Stimulated activated CD4-positive, alpha-beta T cell treated with anti-CD3 and anti-CD28 coated beads, Interleukin-4, amount 100 ng/mL, for 1 hour (primary cell): ENCODE measurements at places on chromosomes 2 and 18.

DNA sequence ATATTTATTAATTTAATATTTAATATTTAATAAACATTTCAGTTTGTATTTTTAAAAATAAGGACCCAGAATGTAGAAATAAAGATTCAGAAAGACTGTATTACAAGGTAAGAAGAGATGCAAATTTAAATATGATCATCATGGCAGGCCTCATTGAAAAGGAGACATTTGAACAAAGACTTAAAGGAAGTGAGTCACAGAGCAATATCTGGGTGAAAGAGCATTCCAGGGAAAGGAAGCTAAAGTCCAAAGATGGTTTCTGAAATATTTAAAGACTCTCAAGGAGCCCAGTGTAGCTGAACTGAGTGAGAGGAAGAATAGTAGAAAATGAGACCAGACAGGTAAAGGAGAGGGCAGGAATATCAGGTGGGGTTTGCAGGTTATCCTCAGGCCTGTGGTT, 5.9 kb downstream of the SCYGR4 start:
- no peak for DNase-seq

DNA sequence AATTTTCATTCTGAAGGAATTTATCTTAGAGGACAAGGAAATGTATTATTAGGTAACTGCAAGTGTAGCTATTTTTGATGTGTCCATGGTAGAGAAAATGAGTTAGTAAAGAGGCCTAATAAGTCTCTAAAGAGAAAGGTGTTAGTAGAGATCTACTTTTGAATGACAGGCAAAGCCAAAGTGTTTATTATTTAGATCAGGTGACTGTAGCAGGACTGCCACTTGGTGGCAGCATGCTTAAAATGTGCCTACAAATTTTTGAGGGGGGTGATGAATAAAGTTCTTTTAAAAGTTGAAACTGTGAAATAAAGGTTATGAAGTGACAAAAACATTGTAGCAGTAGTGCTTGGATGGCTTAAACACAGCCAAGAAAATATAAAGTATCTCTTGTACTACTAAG, 421.5 kb upstream of the MEIS1 start:
- no peak for DNase-seq

DNA sequence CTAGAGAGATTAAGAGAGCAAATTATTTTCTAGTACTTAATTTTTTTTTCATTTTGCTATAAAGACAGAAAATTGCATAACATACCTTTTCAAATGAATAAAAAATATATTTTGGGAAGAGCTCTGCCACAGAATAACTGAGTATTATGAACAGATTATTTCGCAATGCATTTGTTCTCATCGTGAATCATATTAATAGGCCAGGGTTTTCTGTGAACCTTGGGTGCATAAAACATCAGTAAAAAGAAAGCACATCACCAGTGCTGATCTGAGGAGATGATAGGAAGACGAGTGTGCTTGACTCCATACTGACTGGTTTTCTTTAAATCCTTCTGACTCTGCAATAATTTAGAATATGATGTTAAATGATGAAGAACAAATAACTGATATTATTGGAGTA, 409.1 kb downstream of the CPS1 start:
- DNase-seq: no peak

- DNase-seq: no peak
These were observed 57.0 kb downstream of the STEAP3 start for GRCh38 chr2:119280680-119281079.

- no peak for DNase-seq
These were observed 4.2 kb downstream of the TRAK2 start for GRCh38 chr2:201447086-201447485.
